Kasumi-1 (cell line): ENCODE measurements at places on chromosomes 3 and 15.

GRCh38 chr15:72864681-72865080 is 81.1 kb upstream of the ADPGK start:
- DNase-seq: no peak

DNA sequence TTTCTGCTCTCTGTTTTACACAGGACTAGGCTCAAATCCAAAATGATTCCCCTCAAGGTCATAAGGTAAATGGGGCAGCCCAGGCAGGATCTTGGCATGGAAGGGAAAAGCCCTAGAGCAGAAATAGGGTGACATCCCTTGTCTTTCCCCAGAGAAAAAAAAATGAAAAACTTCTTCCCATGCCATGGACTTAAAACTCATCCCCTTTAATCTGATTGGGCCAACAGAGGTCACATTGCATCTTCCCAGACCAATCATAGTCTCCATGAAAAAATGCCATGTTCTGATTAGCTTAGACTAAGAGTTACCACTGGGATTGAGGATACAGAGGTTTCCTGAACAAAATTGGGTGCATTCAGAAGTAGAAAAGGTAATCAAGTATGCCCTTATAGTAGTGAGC is 241.3 kb upstream of the LRTM1 start:
- no peak for DNase-seq

DNA sequence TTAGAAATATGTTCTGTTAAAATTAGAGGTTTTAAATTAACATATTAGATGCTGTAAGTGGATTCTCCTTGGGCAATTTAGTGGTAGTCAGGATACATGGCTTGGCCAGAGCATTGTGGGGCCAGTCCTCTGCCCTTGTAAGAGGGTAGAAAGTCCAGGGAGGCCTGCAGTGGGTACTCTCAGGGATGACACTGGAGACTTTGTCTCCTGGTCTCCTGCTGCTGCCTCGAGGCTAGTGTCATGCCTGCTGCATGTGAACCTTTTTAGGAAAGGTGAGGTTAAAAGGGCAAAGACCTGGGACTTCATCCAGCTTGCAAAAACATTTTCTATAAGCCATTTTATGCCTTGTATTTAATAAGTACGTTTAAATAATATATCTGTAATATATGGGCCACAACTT is 96.8 kb upstream of the PROK2 start:
- no peak for DNase-seq

GRCh38 chr15:101810876-101811275 is 1.1 kb upstream of the OR4F15 start:
- peak; percentile 8 for DNase-seq

DNA sequence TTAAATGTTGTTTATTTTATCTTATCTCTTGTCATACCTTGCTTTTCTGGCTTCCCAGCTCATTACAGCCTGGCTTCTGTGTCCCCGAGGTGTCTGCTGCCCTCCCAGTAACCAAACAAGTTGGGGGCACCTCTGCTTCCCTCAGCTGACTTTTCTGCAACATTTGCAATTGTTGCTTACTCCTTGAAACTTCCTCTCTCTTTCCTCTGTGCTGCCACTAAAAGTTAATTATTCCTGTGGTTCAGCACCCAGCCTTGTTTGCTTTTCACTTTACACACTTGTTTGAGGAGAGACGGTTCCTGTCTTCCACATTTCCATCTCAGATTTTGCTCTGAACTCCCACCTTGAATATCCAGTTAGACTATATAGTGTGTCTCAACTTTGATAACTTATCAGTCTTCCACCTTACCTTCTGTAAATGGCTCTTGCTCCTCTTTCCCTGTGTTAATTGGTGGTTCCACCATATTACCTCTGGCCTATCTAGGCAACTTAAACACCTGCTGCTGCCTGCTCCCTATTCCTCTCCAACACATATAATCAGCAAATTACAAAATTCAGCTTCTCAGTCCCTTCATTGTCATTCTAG is 21.6 kb downstream of the MCTP2 start:
- DNase-seq: no peak

- DNase-seq: no peak
Observed at GRCh38 chr15:23690450-23690852, 3.3 kb upstream of the NDN start.

DNA sequence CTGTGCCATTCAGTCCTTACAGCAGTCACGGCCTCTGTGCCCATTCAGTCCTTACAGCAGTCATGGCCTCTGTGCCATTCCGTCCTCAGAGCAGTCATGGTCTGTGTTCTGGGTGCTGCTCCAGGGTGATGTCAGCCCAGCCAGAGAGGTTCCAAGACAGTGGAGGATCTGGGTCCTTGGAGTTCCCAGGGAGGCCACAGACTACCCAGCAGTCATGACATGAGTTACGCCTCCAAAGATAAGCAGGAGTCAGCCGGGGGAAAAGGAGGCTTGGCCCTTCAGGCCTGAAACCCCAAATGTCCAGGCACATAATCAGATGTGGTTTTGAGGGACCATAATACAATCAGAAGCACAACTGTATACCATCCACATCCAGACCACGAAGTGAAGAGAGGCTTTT is 115.7 kb downstream of the ADAMTS17 start:
- DNase-seq: no peak

DNA sequence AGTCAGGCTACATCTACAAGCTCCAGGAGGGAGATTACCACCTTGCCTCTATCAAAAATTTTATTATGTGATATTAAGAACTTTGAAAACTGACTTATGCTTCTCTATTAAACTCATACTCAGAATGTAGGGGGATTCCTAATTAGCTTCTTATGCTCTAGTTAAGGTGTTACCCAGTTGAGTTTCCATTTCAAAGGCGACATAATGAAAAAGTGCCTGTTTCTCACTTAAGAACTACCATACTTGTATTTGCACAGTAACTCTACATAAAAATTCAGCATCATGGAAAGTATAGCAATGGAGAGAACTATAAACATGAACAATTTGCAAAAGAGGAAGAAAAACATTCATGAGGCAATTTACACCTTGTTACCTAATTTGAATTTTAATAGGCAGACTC is 739.1 kb downstream of the ZPLD1 start:
- DNase-seq: no peak

GRCh38 chr3:113185194-113185835 is 26.0 kb upstream of the BOC start:
- no peak for DNase-seq

GRCh38 chr3:33803894-33804526 is 5.6 kb downstream of the PDCD6IP start:
- no peak for DNase-seq

- no peak for DNase-seq
Observed at GRCh38 chr3:169510693-169511010, 152.9 kb downstream of the MECOM start.

DNA sequence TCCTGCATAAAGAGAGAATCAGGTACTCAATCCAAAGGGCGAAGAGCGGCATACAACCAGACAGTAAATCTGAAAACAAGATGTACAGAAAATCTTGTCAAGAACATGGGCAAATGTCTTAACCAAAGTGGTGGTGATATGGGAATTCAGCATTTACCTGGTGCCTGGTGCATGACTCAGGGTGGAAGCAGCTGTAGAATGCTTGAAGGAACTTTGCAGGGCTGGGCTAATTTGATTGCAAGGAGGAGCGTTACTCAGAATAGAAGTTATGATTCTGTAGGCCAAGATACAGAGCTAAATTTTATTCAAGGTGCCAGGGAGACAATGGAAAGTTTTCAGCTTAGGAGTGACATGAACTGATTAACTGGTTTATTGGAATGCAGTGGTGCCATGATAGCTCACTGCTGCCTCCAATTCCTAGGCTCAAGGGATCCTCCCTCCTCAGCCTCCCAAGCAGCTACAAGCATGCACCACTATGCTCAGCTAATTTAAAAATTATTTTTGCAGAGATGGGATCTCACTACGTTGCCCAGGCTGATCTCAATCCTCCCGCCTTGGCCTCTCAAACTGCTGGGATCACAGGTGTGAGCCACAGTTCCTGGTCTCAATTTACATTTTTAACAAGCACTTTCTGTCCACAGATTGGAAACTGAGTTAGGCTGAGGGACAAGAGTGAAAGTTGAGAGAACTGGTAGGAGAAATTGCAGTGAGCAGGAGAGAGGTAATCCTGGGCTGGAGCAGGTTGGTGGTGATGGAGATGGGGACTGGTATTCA is 91.5 kb upstream of the TBC1D5 start:
- no peak for DNase-seq

DNA sequence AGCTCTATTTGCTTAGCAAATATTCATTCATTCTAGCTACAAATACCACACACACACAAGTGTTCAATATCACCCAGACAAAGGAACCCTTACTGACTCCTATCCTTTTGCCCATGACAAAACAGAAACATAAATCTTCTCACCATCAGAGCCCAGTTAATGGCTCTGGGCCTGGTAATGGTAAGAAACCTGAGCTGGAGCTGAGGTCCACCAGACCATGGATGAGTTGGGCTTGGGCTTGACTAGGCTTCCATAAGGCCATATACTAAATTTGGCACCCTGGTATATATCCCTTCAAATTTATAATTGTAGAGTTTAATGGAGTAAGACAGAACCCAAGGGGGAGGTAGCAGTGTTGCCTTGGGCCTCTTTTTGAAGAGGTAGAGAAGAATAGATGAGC is 29.4 kb downstream of the GPR176 start:
- DNase-seq: no peak

DNA sequence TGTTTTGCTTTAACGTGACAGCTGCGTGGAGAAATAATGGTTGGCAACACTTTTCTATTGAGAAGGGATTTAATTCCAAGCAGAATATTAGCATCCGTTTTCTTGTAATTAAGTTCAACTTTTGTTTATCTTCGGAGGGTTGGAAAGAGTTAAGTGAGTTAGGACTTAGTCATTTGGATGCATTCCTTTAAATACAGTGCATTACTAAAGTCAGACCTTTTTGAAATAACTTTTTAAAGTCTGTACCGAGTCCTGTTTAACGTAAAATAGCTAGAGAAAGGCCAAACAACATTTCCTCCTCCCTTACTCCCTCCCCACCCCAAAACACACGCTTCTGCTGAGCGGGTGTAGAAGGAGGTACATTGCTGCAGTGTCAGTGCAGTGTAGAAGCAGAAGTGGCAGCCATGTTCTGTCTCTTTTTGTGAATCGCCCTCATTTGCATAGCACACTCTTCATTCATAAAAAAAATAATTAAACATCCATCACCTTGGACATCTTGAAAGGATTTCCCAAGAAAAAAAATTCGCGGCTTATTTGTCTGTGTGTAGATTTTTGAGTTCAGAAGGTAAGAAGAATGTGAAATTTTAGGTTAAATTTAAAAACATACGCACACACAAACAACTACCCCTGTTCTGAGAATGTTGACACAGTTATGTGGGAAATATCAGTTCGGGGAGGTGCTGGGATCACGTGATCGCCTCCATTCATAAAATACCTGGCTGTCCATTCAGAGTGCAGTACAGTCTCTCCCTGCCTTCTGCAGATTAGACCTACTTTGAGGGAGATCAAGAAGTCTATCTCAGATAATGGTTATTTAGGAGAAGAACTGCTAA is 1.6 kb downstream of the SPRED1 start:
- DNase-seq: peak; percentile 48

GRCh38 chr3:62323241-62323640 is 50.1 kb downstream of the FEZF2 start:
- no peak for DNase-seq

GRCh38 chr3:52688266-52688665 is 2.4 kb downstream of the GNL3 start:
- DNase-seq: no peak

DNA sequence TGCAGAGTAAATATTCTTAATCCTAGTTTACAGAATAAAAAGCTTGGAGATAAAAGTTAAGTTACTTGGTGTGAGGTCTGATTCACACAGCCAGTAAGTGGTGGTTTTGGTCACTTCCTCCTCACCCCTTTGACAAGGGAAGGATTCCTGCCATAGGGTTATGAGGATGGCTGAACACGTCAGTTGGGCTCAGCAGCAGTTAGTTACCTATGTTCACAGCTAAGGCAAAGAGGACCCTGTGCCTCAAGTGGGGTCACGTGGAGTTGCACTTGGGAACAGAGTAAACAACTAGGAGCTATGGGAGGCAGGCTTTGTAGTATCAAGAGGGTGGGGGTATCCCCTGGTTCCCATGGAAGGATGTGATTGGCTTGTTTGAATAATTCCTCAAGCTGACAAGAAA is 232.2 kb downstream of the UBE2E2 start:
- DNase-seq: peak; percentile 50

GRCh38 chr3:126102530-126102951 is 18.6 kb upstream of the SLC41A3 start:
- DNase-seq: no peak

- DNase-seq: peak; percentile 29
Observed at GRCh38 chr3:52014613-52015012, 18.9 kb upstream of the RPL29 start.

DNA sequence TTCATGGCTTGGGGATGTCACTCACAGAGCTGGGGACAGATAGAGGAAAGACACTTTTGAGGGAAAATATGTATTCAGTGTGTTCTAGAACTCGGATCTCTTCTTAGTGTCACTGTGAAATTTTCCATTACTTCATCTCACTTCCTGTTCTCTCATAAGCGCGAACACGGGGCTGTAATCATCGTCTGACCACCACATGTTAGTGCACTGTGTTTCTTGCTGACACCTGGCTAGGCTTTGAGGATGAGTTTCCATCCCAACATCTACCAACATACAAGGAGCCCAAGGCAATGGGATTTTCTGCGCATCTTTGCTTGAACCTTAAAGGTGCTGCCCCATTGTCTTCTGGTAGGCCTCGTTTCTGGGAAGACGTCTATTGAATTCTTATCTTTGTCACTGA is 84.0 kb downstream of the LIPC start:
- DNase-seq: peak; percentile 19

GRCh38 chr3:127119693-127120464 is 73.1 kb upstream of the PRR23E start:
- no peak for DNase-seq

GRCh38 chr3:112813723-112814171 is 32.9 kb downstream of the CD200R1L start:
- peak; percentile 99 for DNase-seq

DNA sequence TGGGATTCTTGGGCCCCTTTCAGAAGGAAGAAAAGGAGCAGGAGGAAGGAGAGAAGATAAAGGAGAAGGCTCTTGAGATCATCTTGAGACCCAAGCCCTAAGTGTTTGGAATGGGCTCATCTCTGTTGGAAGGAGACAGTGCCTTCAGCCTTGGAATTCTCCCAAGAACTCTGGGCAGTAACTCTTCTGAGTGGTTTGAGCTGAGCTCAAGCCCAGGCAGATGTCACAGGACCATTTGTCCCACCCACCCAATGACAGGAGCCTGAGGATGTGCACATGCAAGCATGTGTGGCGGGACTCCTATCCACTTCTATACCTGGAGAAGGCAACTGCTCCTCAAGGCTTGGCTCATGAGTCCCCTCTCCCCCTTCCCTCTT is 14.6 kb upstream of the TMEM40 start:
- DNase-seq: no peak

DNA sequence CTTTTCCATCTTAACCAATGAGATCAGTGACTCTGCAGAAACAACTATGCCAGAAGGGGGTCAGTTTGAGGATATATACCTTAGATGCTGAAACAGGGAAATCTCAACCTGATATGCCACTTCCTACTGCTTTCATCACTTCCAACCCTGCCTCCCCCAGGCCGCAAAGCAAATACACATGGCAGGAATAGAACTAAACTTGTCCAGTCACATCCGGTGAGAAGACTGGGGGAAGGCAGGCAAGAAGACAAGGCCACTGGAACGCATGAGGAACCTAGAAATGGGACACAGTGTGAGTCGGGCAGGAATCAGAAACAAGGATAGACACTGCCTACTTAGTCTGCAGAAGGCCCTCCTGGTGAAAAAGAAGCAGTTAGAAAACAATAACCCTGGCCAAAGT is 90.6 kb downstream of the MYO5A start:
- peak; percentile 17 for DNase-seq
